8988T (cell line): ENCODE measurements at places on chromosomes 3 and 15.
A peak's percentile ranks its signal among the peaks of the same experiment; 100 is the strongest.

DNA sequence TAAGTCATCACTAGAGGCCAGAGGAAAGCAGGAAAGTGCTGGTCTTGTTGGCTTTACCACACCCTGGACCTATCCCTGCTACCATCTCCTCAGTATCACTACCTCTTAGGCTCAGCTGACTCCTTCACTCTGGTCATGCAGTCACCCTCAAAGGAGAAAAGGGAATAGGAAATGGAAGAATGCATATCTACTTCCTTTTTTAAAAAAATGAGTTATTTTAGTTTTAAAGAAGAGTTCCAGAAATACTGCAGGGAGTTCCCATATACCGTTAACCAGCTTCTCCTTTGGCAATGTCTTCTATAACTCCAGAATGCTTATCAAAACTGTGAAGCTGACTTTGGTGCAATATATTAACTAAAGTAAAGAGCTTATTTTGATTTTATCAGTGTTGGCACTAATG, 688.6 kb downstream of the DIPK2A start:
- no peak for DNase-seq

DNA sequence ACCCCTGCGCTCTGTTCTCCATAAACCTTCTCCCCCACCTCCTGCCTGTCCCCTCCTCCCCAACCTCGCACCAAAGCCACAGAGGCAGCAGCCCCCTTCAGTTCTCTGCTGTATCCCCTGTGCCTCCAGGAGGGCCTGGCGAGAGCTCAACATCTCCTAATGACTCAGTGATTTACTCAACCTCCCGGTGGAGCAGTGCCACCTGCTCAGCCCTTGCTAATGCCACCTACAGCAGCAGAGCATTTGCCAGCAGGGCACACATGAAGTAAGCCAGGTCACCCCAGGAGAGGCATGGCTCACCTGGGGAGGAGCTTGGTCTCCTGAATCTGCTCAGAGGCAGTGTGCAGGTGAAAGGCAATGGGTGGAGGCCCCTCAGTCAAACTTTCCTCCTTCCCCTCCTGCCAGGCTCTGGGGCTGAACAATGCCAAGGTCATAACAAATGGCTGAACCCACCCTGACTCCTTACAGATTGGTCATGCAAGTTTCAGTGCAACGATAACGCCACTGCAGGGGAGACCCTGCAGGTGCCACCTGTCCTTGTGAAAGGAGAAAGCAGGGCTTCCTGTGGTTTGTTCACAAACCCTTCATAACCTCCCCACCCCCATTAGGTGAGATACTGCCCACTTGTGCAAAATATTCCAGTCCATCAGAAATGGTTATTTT, 19.8 kb downstream of the TRPM1 start:
- no peak for DNase-seq

- no peak for DNase-seq
Observed at GRCh38 chr3:149214702-149215101, 6.9 kb downstream of the CP start.

- no peak for DNase-seq
Observed at GRCh38 chr15:89679212-89679611, at the start of gene PLIN1. Gene PLIN1, minus strand, starts transcription at chr15:89679367. Its CDS starts 1,878 bp downstream, at chr15:89677489.

DNA sequence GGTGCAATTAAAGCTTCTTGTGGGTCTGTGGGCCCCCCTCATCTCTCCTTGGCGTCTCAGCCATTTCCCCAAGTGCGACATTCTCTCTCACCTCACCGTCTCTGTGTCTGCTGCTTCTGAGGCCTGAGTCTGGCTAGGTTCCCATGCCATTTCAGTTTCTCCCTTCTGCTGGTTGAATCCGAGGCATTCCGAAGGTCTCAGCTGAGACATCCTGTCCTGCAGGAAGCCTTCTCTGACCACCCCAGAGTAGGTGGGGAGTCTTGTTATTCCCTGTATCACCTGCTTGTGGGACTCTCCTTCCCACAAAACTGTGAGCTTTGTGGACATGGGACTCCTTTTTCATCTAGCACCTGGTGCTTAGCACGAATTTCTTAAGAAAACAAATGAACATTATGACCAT, 78.3 kb downstream of the ASB7 start:
- DNase-seq: no peak

GRCh38 chr3:191262650-191263049, 63.6 kb downstream of the OSTN start:
- no peak for DNase-seq

DNA sequence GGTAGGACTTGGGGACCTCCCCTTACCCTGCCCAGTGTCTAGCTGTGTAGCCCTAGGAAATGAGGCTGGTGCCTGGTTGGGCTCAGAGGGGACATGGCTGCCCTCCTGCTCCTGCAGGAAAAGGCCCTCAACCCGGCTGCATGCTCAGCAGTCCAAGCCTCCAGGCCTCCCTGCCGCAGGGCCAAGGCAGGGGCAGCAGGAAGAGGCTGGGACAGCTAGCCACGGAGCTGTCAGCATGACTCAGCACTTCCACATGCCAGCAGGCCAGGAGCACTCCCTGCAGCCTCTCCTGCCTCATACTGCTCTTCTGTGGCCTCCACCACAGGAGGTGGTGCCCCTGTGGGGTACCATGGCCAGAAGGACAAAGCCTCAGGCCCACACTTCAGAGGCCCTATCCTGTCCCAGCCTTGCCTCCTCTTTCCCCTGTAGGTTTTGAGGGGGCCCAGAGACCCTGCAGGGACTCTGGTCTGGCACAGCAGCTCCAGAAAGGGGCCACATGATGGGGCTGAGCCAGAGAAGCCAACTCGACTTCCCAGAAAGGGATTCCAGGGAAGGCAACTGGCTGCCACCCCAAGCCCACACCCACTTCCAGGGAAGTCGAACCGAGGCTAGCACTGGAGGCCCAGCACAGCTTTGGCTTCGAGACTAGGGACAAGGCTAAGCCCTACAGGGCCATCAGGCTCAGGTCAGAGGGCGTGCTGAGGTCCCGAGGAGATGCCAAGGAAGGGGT, 19.5 kb downstream of the TKT start:
- DNase-seq: peak; percentile 97

DNA sequence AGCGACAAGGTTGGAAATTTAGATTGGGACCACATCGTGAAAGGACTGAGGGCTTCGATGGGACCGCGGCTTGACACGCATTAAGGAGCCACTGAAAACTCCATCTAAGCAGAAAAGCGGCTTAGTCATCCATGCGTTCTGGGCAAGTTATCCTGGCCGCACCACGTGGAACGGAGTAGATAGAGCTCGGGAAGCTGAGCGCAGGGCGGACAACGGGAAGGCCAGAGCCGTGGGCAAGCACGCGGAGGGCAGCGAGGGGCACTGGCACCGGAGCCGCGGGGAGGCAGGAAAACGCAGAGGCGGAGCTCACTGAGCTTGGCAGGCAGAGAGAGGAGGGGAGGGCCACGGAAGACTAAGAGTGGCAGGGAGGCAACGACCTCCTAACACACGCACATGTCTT, 61.3 kb upstream of the VGLL4 start:
- no peak for DNase-seq

GRCh38 chr3:18134386-18135059, 290.6 kb downstream of the SATB1 start:
- DNase-seq: no peak

DNA sequence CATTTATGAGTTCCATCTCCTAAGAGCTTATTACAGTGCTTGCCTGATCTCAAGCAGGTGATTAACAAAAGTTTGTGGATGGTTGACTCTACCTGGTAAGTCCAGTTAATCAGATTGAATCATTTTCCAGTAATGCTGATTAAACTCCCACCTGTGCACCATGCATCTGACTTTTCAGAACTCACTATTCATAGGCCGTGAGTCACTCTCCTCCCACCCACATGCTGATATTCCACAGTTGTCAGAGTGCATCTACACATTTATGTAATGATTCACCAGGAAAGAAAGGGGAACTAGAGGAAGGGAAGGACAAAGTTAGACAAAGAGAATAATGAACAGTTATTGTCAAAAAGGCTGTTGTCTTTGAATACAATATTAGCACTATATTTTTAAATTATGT, 106.2 kb upstream of the UBE3A start:
- no peak for DNase-seq
